Activated CD8-positive, alpha-beta memory T cell treated with anti-CD3 and anti-CD28 coated beads for 4 hours (primary cell): ENCODE measurements at places on chromosomes 11 and 22.

DNA sequence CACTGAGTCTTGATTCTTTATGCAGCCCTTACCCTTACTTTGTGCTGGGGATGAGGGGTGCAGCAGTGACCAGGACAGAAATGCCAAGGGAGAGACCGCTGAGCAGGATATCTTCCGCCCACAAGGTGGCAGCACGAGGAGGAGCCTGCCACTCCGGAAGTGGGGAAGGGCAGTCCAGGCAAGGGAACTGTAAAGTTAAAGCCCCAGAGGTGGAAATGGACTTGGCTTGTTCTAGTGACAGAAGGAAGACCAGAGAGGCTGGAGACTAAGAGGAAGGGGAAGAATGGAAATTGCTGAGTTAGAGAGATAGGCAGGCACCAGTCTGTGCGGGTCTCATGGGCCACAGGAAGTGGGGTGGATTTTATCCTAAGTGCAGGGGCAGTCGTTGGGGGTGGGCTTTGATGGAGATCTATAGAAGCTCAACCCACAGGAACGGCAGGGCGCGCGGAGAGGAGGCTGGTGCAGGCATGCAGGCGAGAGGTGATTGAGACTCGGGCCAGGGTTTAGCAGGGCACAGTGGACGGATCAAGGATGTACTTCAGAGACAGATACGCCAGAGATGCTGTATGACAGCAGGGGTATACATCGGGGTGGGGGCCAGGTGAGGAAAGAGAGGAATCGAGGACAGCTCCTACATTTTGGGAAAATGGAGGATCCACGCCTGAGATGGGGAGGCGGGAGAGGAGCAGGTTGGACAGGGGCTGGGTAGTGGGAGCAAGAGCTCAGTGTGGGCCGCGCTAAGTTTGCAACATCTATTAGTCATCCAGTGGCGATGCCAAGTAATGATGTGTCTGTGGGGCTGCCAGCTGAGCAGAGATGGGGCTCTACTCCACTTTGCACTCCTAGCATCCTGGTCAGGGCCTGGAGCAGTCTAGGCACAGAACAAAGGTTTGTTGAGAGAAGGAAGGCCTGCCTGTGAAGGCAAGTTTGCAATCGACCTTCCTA is 3.3 kb upstream of the GRK2 start:
- DNase-seq: no peak

DNA sequence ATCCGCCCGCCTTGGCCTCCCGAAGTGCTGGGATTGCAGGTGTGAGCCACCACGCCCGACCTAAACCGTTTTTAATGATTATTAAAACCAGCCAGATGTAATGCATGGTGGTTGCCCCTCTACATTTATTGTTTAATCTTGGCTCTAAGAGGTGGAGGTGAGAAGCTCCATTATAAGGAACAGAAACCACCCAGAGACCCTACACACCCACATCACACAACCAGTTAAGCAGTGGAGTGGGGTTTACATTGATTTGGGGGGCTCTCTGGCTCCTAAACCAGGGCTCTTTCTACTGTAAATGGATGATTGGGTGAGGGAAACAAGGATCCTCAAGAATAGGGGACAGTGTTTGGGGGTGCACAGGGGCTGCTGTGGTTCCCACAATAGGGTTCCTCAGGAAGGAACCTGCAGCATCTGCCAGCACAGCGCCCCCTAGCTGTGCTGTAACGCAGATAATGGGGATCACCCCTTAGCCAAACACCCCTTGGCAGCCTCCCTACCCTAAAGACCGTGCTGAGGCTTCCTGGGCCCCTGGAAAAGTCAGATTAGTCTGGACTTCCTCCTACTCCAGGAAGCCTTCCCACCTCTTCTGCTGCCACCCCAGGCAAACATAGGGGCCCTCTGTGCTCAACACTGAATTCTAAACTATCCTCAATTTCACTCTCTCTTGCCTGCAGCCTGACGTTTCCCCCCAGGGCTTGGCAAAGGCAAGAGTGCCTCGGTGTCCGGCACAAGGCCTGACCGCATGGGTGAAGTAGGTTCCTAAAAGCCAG is 2.4 kb downstream of the MPST start:
- peak; percentile 16 for DNase-seq

- DNase-seq: no peak
Observed at GRCh38 chr11:17686231-17686980, 33.0 kb upstream of the MYOD1 start.

DNA sequence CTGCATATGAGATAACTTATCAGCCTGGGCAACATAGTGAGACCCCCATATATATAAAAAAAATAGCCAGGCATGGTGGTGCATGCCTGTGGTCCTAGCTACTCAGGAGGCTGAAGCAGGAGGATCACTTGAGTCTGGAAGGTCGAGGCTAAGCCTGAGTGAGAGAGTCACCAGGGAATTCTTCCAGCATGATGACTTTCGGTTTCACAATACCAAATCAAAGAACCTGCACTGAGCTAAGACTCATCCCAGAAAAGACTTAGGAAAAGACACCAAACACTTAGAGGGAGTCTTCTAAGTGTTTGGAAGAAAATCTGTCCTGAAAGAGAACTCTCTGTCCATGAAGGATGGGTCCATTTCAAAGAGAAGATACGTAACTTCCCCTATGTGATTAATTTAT is 12.7 kb downstream of the STK33 start:
- no peak for DNase-seq

GRCh38 chr22:46614025-46614931 is 5.9 kb upstream of the GRAMD4 start:
- DNase-seq: peak; percentile 20

DNA sequence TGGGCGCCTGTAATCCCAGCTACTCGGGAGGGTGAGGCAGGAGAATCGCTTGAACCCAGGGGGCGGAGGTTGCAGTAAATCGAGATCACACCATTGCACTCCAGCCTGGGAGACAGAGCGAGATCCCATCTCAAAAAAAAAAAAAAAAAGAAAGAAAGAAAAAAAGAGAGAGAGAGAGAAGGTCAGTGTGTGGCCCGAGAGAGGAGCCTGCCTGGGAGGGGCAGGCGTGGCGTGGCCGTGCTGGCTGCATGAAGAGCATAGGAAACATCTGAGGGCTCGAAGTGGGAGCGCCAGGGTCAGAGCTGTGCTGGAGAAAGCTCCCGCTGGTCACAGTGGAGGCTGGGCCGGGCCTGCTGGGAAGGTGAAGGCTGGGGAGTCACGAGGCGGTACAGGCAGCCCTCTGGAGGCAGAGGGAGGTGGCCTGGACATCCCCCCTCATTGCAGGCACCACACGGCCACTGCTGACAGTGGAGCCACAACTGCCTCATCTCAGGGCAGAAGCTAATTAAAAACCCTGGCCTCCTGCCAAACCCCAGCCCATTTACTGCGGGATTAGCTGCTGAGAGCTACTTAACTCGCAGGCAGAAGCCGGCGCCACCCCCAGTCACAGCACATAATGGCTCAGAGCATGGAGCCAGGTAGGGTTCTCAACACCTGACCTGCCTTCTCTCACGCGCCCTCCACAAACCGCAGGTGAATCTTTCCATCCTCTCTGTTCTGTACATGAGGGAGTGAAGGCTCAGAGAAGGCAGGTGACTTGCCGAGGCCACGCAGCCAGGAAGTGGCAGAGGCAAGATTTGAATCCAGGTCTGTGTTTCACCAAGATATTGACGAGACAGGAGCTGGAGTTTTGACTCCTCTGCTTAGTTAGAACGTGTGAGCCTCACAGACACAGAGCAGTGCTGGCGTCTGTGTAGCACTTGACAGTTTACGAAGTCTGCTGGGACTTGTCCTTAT is 32.6 kb downstream of the NFAM1 start:
- DNase-seq: no peak

DNA sequence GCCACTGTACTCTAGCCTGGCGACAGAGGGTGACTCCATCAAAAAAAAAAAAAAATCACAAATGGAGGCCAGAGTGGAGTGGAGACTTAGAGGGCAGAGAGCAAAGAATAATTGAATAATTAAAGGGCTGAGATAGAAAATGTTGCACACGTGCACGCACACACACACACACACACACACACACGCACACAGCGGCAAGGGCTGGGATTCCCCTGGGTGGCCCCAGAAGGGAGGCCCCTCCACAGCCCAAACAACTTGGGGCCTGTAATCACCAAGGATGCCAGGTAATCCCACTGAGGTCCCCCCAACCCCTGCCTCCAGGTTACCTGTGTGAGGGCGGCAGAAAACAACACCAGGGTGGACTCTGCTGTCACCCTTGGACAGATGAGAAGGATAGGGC is 12.0 kb upstream of the DGKZ start:
- no peak for DNase-seq

GRCh38 chr22:34161431-34162123 is 241.3 kb upstream of the LARGE1 start:
- no peak for DNase-seq

DNA sequence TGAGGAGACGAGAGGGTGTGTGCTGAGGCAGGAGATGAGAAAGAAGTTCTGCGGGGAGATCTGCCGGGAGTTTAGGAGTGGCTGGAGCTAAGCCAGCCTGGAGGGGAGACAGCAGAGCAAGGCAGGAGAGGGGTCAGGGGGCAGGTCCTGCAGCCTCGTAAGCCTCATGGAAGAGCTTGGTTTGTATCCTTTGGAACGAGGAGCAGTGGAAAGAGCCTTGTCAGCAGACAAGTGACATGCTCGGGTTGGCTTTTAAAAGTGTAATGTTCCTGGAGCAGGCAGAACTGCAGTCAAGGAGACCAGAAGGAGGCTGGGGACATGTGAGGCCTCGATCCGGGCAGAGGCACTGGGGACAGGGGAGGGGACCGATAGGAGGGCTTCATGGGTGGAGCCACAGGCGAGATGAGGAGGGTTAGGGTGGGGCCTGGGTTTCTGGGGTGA is 21.4 kb upstream of the TUB start:
- DNase-seq: no peak

GRCh38 chr11:12172493-12173013 is 62.2 kb downstream of the MICAL2 start:
- no peak for DNase-seq

DNA sequence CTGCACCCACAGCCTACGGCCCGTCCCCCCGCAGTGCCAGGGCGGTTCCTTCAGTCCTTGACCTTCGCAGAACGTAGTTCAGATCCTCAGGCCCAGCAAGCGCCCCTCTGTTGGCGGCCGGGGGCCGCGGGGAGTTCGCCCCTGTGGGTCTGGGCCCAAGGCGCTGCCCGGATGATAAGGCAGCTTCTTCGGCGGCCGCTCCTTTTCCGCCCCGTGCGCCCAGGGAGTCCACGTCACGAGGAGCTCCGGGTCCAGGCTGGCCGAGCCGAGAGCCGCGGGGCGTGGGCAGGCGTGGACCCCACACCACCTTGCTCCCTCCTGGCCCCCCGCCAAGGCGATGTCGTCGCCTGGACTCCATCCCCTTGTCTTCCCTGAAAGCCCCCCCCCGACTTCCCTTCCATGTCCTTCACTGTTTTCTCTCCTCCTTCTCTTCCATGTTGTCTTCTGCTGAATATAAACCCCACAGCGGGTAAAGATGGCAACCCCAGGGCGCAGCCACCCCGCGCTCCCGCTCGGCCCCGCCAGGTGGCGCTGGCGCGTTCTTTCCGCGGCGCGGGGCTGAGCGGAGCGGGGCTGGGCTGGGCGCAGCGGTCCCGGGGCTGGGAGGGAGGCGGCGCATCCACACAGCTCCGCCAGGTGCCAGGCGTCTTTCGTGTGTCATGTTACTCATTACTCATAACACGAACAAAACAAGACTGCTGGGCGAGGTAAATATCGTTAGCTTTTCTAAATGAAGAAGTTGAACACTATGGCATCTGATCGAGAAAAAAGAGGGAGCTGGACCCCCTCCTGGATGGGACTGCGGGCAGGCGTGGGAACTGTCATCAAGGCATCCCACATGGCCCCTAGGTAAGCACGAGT is 321.0 kb downstream of the NTM start:
- DNase-seq: no peak

DNA sequence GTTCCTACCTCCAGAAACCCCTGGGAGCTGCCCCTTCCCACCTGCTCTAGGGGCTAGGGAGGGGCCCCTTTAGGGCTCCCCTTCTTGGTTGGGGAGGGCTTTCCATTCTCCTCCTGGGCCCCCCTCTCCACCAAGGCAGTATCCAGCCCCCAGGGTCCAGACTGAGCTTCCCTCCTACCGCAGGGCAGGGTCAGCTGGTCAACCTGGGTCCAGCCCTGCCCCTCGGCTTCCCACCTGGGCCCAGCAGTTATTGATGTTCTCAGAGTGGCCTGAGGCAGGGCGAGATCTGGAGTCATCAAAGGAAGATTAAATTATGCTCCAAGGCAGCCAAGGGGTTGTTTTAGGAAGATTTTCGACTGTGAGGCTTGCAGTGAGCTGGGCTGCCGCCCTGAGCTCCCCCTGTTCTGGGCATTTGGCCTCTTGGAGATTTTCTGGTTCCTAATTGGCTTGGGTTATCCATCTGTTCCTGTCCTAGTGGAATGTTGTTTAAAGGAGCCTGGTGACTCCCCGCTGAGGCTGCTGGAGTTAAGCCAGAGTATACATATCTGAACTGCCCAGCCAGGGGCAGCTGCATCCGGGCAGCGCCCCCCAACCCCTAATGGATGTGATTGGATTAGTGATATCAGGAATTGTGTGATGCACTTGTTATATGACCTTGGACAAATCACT is 1.8 kb upstream of the SLC22A8 start:
- DNase-seq: no peak

DNA sequence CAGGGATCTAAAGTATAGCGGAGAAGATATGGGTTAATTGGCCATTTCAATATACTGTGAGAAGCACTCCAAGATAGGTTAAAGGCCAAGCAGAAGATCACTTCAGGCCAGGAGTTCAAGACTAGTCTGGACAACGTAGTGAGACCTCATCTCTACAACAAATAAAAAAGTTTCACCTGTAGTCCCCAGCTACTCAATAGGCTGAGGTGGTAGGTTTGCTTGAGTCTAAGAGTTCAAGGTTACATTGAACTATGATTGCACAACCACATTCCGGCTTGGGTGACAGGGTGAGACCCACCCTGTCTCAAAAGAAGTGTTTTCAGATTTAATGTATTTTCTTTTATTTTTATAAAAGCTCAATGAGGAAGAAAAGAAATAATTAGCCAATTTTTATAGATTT is 25.4 kb downstream of the PATL1 start:
- DNase-seq: no peak

DNA sequence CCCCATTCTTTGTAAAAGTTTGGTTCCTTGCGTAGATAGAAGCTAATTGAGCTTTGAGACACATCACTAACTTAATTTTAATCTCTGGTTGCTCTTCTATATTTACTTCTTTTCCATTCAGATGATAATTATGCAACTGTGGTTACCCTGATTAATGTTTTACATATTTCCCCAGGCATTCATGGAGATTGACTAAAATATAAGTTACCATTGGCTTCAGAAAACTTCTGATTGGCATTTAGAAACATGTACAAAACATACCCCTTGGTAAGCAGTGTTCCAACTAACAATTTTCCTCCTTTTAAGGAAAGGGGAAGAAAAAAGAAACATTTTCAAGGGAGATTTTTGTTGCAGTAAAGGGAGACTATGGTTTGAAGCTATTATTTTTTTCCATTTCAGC is 43.9 kb downstream of the FAT3 start:
- no peak for DNase-seq

DNA sequence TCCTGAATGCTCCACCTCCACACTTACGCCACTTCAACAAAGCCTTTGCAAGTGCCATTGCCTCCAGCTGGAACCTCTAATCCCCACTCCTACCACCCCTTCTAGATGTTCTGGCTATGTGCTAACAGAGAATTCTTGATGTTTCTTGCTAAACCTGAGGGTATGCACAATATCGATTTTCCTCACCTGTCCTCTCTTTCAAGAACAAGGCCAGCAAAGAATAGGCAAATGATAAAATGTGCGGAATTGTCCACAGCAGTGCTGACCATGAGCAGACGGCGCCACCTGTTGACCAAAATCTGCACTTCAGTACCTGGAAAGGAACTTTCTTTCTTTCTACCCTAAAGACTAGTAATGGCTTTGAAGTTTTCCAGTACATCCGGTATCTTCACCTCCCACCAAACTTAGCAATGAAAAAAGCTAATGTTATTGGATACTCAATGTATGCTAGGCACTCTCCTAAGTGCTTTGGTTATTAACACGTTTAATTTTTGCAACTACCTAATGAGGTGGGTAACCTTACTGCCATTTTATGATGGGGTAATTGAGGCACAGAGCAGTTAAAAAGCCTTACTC is 3.4 kb downstream of the TIMM10 start:
- DNase-seq: peak; percentile 36
